Heart left ventricle (tissue), 16 donors: ENCODE measurements at places on chromosomes 11 and 22. TPM values are rescaled to one million over a fixed set of nuclear protein-coding genes. Genes with fewer than 3 reads are reported as not detected.

C11orf42 gene
- polyA plus RNA-seq, result not detected

LYVE1 gene
- polyA plus RNA-seq, result 15.5 TPM

SOX10 gene
- 1.8 TPM for polyA plus RNA-seq

DEPDC7 gene
- 0.38 TPM for polyA plus RNA-seq

TSGA10IP gene
- polyA plus RNA-seq, result not detected

SPI1 gene
- 7.7 TPM for polyA plus RNA-seq
